ENCODE measurements at places on chromosomes 1 and 21.

DNA sequence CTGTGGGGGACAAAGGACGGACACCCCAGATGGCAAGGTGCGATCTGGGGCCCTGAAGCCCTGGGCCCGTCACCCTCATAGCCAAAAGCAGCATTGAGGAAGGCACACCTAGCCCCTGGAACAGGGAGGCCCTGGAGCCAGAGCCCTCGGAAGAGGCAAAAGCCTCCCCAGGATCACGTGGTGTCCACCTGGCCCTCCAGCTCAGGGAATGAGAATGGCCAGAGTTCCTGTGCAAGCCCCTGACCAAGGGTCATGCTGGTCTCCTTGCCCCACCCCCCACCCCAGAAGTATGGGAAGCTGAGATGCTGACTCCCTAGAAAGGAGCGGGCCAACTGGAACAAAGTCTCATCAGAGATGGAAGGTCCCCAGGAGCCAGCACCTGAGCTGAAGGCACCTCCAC lies 1.0 kb upstream of the PDZK1IP1 start:
- no peak for DNase-seq

DNA sequence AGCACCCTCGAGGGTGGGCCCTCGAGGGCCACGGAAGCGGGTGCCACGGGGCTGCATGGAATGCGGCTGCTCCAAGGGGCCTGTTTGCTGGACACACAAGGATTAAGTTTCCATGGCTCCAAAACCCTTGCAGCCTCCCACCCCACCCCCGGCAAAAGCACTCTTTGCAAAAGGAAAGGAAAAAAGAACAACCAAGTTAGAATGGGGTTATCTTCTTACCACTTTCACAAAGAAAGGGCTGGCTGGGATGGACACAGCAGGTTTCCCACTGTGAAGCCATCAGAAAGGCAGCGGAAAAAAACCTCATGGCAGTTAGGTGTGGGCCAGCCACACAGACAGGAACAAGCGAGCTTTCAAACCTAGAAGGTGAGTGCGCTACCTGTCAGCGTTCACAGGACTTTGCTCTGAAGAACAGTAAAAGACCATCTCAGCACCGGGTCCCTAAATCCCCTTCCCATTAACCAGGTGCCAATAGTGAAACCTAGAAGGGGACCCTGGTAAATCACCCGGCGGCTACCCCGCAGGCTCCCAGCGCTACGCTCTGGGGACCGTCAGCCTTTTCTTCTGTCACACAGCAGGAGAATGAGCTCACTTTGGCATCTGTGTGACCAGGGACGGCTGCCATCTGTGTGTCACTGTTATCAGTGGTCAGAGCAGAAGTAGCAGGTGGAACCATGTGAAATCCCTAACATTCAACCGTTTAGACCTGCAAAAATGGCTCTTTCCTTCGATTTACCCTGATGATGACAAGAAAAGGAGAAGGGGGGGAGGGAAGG lies 93.0 kb downstream of the SIM2 start:
- no peak for DNase-seq

DNA sequence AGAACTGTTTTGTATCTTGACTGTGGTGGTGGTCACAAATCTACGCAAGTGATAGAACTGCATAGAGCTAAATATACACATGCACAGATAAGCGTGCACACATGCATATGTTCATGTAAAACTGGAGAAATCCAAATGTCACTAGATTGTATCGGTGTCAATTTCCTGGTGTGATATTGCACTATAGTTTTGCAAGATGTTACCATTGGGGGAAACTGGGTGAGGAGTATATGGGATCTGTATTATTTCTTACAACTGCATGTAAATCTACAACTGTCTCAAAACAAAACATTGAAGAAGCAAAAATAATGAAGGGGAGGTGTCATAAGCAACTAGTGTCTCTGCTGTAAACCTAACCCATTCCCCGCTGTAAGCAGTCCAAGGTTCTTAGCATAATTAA lies 30.2 kb downstream of the FAM163A start:
- DNase-seq: no peak

DNA sequence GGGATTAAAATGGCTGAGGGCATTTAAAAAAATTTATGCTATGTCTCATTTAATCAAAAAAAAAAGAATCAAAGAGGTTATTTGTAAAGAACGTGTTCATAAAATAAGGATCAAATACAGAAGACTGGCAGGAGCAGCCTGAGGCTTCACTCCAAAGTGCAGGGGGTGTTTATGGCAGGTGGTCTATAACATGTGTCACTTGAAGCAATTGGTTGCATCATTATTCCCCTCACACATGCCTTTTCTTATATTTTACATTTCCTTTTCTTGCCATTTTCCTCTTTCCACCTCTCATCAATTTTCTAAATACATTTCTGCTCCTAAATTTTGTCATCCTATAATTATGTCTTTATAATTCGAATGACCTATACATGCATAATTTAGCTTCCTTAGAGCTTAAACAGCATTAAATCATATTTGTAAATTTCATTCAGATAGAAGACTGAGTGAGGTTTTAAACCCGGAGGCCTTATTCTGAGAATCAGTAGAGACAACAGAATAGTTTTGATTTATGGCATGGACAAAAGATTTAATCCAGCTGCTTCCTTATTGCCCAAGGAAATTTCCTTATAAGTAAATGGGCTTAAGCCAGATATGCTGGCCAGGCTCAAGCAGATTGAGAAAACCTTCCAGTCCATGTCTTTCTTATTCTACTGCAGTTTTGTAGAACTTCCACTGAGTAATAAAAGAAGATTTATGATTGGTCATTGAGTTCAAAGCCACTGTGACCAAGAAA lies 322.8 kb downstream of the TGFB2 start:
- DNase-seq: no peak

- peak; percentile 47 for DNase-seq
Measured at GRCh38 chr1:15260418-15261154, 13.6 kb downstream of the FHAD1 start.

GRCh38 chr21:17853393-17854275 lies 34.5 kb upstream of the C21orf91 start:
- no peak for DNase-seq

DNA sequence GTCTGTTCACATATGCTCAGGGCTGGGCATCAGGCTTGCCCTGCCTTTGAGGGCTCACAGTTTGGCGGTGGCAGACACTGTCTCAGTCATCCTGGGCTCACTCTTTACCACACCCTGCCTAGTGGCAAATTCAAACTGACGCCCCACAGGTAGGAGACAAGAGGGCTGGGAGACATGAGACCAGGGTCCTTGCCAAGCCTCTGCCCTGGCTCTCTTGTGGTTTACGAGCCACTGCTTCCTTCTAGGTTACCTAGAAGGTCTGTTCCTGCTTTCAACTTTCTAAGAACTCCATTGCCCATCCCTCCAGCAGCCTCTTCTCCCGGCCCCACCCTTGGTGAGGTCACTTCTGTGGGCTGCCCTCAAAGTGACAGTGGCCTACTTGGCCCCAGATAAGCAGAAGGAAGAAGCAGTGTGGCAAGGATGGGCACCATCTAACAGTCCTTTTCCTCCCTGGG lies 10.5 kb downstream of the KIF21B start:
- DNase-seq: peak; percentile 89

GRCh38 chr1:230701895-230702768 lies 11.8 kb downstream of the AGT start:
- DNase-seq: no peak

DNA sequence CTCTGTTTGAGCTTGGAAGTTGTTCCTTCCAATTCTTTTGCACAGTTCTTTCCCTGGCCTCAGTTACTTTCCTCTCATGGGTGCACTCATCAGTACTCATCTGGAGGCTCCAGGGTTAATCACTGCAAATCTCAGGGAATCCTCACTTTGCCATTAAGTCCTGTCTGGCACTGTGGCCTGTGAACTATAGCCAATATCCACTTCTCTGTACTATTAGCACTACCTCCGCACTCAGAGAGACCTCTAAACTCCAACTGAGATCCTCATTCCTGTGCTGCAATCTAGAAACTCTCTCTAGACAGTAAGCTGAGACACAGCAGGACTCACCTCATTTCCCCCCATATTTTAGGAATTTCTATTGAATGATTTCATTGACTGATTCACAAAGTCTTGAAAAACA lies 311.3 kb downstream of the NCAM2 start:
- no peak for DNase-seq

GRCh38 chr1:20174937-20175666 lies 10.8 kb upstream of the UBXN10 start:
- DNase-seq: no peak

- DNase-seq: no peak
Measured at GRCh38 chr1:119318466-119319309, 49.9 kb upstream of the HAO2 start.
